ENCODE measurements at places on chromosomes 5 and 9.

GRCh38 chr9:103586721-103587120, 507.4 kb upstream of the SMC2 start:
- no peak for DNase-seq

GRCh38 chr9:111914749-111915424, 18.3 kb downstream of the UGCG start:
- no peak for DNase-seq

- DNase-seq: no peak
Measured at GRCh38 chr5:95114305-95114704, 170.6 kb downstream of the MCTP1 start.

- no peak for DNase-seq
Measured at GRCh38 chr9:129436751-129437625, 183.9 kb downstream of the C9orf50 start.

DNA sequence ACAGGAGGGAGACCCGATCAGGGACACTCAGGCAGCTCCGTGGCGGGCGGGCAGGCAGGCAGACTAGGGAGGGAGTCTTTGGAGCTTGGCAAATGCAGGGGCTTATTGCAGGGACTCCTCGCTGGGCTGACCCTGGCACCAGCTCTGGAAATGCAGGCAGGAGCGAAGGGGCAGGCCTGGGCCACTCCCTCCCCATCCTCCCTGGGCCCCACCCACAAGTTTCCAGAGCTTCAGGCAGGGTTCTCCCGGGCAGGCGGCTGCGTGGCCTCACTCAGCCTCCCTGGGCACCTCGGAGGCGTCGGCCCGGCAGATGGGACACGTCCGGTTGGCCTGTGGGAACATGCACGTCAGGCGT, 8.5 kb downstream of the RNF44 start:
- DNase-seq: no peak

- no peak for DNase-seq
Measured at GRCh38 chr9:93601063-93601462, 24.7 kb downstream of the PHF2 start.

DNA sequence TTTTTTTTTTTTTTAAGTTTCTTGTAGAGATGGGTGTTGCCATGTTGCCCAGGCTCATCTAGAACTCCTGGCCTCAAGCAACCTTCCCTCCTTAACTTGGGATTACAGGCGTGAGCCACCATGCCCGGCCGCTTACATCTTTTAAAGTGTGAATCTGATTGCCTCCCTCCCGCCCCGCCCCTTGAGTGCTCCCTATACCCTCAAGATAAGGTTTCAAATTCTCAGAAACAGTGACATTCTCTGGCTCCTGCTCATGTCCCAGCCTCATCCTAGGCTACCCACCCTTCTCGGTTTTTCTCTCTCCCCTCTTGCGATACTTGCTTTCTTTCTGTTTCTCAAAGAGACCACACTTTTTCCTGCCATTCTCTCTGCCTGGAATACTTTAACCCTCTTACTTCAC, 12.4 kb downstream of the MORN5 start:
- DNase-seq: no peak

DNA sequence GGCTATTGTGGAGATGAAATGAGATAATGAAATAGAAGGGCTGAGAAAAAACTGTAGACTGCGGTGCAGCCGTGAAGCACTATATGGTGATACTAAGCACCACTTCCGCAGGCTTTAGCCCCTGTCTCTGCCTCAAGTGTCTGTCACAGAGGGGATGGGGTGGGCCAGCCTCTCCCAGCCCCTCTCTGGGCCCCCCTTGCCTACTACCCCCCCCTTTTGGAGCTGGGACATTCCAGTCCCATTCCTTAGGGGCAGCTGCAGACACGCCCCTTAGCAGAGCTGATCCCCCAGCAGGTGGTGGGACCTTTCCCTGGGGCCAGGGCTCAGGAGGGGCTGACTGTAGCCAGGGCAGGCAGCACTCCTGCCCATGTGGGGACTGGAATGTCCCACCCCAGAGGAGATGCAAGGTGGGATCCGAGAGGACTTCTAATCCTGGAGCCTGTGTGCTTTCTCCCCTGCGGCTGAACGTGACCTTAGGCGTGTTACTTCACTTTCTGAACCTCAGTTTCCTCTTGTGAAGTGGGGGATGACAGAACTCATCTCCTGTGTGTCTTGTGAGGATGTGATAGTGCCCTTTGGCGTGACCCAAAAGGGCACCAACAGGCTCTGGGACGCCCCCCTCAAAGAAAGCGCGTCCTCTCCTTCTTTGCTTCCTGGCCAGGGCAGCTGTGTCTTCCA, 1.9 kb downstream of the N4BP3 start:
- no peak for DNase-seq

GRCh38 chr5:107431998-107432397, 238.7 kb downstream of the EFNA5 start:
- DNase-seq: no peak

DNA sequence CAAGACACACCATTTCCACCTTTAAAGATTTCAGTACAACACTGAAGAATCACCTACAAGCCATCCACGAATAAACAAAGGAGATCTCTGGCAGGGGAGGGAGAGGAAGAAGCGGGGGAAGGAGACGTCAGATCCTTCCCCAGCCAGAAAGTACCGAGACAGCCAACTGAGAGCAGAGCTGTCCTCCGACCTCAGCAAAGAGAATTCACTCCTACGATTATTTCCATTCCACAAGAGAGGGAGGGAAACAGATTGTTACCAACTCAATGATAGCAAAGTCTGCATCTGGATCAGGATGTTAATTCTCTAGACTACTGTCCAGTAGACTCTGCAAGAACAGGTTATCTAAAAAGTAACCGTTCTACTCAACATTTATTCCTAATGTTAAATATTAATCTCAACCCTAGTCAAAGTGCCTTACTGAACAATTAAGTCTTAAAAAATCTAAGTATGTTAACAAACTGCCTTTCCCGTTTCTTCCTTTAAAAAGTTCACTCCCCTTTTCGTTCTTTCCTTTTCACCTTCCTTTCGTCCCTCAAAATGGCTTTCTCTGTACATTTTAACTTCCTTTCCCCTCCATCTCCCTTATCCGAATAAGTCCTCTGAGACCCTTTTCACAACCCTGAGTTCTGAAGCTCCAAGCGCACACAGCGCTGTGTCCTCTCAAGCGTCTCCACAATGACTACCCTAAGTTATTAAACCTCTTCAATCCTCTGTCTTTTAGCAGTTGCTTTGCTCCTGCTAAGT, 1.4 kb downstream of the CHD1 start:
- DNase-seq: no peak

DNA sequence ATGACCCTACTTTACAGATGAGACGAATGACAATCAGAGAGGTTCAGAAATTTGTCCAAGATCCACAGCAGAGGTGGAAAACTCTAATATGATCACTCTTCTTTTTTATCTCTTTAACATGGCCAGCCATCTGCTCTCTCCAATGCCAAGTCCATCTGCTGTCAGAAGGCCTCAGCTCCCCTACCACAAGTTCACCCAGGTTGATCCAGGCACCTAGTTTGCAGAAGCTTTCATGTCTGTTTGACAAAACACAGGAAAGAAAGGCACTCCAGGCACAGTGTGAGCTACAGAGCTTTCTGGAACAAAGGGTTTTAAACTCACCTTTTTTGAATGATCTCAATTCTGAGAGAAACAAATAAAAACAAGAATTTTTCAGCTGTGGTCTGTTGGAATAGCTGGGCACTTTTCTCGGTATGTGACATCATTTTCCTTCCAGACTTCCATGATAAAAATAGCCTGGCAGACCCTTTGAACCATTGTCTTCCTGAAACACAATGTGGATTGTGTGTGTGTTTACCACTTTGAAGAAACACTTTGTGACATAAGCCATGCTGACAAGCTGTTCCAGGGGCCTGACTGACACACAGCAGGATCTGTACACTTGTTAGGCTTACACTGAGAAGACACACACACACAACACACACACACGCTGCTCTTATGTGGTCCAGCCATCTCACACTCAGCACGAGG, 214.3 kb downstream of the AGTPBP1 start:
- no peak for DNase-seq

GRCh38 chr5:73019766-73020165, 63.9 kb downstream of the FCHO2 start:
- no peak for DNase-seq

DNA sequence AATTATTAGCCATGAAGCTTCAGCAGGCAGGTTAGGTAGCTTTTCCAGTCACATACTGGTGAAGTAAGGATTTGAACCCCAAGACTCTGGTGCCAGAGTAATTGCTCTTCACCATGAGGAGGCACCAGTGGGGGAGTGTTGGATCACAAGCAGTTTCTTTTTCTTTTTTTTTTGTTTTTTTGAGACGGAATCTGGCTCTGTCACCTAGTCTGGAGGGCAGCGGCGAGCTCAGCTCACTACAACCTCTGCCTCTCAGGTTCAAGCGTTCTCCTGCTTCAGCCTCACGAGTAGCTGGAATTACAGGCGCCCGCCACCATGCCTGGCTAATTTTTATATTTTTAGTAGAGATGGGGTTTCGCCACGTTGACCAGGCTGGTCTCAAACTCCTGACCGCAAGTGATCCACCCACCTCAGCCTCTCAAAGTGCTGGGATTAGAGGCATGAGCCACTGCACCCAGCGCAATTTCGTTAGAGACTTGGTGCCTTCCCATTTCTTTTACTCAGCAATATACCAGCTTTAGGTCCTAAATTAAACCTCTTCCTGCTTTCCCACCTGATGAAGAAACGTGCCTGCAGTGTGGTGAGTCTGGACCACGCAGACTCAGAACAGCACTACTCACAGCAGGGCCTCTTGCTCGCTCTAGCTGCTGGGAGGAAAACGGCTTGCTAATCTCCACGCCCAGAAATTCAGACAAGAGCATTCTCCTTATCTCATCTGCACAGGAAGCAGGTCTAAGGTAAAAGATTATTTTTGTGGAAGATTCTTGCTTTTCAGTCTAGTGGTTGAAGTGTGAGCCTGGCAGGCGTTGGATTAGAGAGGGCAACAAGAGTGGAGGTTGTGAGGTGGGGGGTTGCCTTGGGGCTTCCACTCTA, at the start of gene S100Z:
S100Z (plus strand) TSS at position 596 of the 873 bp plus-strand sequence. CDS start 25,346 bp downstream, outside the sequence.
- DNase-seq: no peak

DNA sequence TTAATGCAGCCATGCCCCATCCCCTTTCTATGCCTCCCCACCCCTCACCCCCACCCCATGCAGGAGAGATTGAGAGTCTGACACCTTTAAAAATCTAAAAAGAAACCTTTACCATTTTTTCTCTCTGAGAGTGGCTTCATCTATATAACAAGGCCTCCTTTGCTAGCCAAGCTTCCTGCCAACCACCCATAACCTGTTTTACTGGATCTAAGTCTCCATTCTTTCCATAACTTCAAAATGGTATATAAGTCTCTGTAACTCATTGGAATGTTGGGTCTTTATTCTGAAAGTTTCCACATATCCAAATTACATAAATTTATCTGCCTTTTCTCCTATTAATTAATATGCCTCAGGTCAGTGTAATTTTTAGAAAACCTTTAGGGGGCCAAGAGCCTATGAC, 1174.0 kb downstream of the MAT2B start:
- DNase-seq: no peak

- no peak for DNase-seq
Measured at GRCh38 chr9:134594078-134594941, 47.3 kb upstream of the COL5A1 start.

GRCh38 chr9:93316726-93317494, 133.0 kb downstream of the WNK2 start:
- DNase-seq: no peak

DNA sequence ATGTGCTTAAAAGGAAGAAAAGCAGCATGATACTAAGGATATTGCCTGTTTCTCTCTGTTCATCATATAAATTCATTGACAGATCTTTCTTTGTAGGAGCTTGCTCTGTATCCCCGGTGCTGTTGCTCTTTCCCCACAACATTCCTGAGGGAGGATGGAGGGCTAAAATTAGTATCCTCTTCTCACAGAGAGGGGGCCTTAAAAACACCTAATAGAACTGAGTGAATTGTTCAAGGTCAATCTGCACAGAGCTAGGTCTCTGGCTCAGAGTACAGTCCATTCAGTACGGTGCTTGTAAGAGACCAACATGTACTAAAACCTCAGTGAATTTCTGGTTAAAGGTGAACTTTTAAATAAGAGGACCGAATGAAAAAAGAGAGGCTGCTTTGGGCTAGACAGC, 88.7 kb downstream of the PALM2AKAP2 start:
- DNase-seq: no peak

DNA sequence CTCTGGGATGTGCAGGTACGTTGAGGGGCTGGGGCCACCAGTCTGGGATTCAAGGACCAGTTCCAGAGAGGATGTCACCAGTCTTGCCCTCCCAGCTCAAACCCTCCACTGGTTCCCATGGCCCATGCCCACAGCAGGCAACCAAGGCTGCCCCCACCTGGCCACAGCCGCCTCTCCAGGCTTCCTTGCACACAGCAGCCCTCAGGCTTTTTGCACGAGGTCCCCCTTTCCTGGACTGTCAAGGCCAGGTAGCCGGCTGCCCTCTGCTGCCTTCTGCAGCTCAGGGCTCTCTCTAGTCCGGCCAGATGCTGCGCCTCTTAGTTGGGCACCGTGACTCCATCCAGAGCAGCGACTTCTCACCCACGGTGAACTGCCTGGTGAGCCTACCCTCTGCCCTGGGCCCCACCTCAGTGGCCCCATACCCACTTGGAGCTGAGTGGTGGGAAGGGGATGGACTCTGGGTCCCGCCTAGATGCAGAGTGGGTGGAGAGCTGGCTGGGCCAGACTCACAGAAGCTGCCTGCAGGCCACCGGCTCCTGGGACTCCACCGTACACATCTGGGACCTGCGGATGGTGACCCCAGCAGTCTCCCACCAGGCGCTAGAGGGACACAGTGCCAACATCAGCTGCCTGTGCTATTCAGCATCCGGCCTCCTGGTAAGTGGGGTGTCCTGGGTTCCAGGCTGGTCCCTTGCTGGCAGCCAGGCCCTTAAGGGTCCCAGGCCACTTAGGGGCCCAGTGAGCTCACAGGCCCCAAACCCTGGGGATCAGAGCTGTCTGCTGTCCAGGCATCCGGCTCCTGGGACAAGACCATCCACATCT, 2.9 kb downstream of the WDR38 start:
- DNase-seq: no peak

DNA sequence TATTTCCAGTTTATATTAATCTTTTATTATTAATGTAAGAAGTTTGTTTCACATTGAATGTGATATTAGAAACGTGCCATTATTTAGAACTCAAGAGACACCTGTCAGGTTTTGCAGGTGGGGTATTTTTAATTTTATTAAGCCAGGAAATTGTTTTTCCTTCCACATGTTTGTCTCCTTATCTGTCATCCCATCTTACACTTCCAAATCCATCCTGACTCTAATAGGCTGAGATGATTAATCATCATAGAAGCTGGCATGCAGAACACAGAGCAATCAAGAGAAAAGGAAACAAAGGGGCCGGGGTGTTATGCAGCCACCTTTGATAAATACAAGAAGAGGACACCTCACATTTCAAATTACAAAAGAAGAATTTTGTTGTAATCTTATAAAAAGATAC, 506.5 kb downstream of the ISL1 start:
- DNase-seq: no peak

Measured in Panc1 (cell line).